Glomerular endothelial cell (primary cell): ENCODE measurements at places on chromosomes 11 and 22. TPM values are rescaled to one million over a fixed set of nuclear protein-coding genes. Genes with fewer than 3 reads are reported as not detected.

DNA sequence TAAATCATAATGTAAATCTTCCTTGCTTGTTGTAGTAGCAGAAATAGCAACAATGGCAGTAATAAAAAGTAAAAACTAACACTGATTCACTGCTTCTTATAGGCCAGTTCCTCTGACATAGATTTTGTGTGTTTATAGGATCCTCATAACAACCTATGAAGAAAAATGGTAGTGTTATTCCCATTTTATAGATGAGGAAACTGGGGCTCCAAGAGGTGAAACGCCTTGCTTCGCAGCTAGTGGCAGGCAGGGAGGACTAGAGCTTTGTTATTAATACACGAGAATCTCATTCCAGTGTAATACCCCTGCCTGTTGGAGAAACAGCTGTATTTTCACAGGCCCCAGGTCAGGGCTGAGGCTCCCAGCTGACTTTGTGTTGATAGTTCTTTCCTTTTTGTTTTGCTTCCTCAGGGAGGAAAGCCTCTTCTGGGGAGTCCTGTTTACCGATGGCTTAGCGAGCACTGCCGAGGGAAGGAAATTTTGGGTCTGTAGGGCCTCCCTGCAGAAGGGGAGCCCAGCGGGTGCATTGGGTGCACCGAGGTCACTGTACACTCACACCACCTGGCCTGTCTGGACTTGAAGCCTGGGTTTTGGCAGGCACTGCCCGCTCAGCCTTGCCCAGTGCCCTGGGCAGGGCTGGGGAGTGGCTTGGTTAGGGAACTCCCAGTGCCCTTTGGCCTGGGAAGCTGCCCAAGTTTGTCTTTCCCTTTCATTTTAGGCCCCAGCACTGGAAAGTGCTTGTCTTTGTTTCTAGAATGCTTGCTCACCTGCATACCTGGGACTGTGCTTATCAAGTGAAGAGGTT, 13.5 kb downstream of the KIAA1671 start:
- DNase-seq, result no peak

- no peak for DNase-seq
Observed at GRCh38 chr11:66727282-66728037, 1.6 kb downstream of the SPTBN2 start.

The ACR gene
- total RNA-seq, result 0.76 TPM in 1 of 2 replicates, not detected in the other

The EIF3L gene
- total RNA-seq, result 254 and 368 TPM in 2 replicates

The THRSP gene
- not detected in 2 replicates for total RNA-seq

The SERPING1 gene
- total RNA-seq, result 0.53 and 1.5 TPM in 2 replicates
